ENCODE measurements at places on chromosomes 12 and 14.

- no peak overlapping the region for H3K27ac ChIP-seq
- H3K4me1 ChIP-seq: peaks cover 20% of the 10 kb centered on the region
- no peaks in the 10 kb centered on the region for H3K27me3 ChIP-seq
- no peak for DNase-seq
- H3K36me3 ChIP-seq: no peaks in the 10 kb centered on the region
- H3K4me3 ChIP-seq: no peak overlapping the region
These were observed 23.5 kb downstream of the CMKLR1 start for GRCh38 chr12:108315486-108316105.

- peaks cover 11% of the 10 kb centered on the region for H3K4me1 ChIP-seq
- no peak for DNase-seq
- no peak overlapping the region for H3K4me3 ChIP-seq
These were observed 12.2 kb upstream of the TUBA1A start for GRCh38 chr12:49200919-49201594.

DNA sequence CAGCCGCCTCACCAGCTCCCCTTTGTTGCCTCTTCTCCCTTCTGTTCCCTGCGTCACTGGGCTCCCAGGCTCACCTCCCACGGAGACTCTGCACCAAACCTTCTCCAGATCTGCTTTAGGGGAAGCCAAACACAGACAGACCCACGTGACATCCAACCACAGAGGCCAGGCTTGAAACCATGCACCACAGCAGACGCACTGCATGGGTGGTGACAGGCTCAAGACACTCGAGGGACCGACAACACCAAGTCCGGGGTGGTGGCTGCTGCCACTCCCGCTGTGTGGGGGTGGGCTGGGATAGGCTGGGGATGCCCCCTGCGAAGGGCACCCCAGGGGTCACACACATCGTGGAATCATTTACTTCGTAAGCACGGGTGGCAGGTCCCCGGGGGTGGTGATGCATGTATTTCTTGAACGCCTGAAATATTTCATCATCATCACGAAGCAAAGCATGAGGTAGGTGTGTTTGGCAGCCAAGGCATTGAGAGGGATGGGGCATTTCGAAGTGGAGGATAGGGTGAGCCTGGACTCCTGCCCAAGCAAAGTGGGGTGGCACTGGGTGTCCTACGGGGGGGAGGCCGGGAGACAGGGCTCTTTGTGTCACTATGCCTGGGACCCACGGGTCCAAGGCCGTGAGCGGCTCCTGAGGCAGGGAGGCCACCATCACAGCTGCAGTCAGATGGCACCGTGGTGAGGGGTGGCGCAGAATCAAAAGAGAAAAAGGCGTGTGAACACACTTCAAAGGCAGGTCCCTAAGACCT is 66.8 kb upstream of the RFLNA start:
- DNase-seq: no peak
- H3K27me3 ChIP-seq: no peaks in the 10 kb centered on the region
- H3K4me1 ChIP-seq: no peaks in the 10 kb centered on the region
- no peaks in the 10 kb centered on the region for H3K36me3 ChIP-seq
- no peak overlapping the region for H3K4me3 ChIP-seq

- no peak overlapping the region for H3K4me3 ChIP-seq
- H3K4me1 ChIP-seq: no peaks in the 10 kb centered on the region
- no peaks in the 10 kb centered on the region for H3K36me3 ChIP-seq
- no peak for DNase-seq
These were observed 167.1 kb downstream of the TBX5 start for GRCh38 chr12:114238808-114239207.

- H3K27ac ChIP-seq: no peak overlapping the region
- H3K4me3 ChIP-seq: no peak overlapping the region
- H3K27me3 ChIP-seq: no peaks in the 10 kb centered on the region
- H3K4me1 ChIP-seq: no peaks in the 10 kb centered on the region
These were observed 6.8 kb downstream of the VRK1 start for GRCh38 chr14:96803958-96804357.
